ENCODE measurements at places on chromosomes 7 and 10.

GRCh38 chr10:2529945-2530344 is 537.4 kb upstream of the PFKP start:
- DNase-seq, result no peak

DNA sequence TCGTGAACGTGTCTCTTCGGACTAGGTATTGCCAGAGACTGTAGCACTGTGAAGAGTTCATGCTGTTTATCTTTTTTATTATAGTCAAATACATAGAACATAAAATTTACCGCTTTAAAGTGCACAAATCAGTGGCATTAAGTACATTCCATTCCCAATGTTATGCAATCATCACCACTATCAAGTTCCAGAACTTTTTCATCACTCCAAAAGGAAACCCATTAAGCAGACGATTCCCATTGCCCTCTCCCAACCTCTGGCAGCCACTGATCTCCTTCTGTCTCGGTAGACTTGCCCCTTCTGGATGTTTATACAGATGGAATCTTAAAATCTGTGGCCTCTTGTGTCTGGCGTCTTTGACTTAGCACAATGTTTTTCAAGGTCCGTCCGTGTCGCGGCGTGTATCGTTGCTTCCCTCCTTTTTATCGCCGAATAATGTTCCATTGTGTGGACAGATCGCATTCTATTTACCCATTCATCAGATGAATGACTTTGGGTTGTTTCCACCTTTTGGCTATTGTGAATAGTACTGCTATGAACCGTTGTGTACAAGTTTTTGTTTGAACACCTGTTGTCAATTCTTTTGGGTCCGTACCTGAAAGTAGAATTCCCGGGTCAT is 2.7 kb downstream of the PROSER2 start:
- no peak for DNase-seq

DNA sequence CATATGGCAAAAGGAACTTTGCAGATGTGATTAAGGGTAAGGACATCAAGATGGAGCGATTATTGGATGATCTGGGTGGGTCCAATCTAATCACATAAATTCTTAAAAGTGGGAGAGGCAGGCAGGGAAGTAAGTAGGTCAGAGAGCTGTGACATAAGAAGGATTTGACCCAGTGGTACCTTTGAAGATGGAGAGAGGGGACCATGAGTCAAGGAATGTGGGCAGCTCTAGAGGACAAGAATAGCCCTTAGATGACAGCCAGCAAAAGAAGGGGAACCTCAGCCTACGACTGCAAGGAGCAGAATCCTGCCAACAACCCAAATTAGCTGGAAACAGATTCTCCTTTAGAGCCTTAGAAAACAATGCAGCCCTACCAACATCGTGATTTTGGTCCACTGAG is 34.5 kb downstream of the LAMB1 start:
- no peak for DNase-seq

- DNase-seq, result no peak
Observed at GRCh38 chr7:36667007-36667745, 57.1 kb downstream of the AOAH start.

GRCh38 chr10:123619067-123619855 is 46.9 kb upstream of the GPR26 start:
- no peak for DNase-seq

- DNase-seq, result no peak
Observed at GRCh38 chr10:11525503-11525902, 85.9 kb downstream of the USP6NL start.

DNA sequence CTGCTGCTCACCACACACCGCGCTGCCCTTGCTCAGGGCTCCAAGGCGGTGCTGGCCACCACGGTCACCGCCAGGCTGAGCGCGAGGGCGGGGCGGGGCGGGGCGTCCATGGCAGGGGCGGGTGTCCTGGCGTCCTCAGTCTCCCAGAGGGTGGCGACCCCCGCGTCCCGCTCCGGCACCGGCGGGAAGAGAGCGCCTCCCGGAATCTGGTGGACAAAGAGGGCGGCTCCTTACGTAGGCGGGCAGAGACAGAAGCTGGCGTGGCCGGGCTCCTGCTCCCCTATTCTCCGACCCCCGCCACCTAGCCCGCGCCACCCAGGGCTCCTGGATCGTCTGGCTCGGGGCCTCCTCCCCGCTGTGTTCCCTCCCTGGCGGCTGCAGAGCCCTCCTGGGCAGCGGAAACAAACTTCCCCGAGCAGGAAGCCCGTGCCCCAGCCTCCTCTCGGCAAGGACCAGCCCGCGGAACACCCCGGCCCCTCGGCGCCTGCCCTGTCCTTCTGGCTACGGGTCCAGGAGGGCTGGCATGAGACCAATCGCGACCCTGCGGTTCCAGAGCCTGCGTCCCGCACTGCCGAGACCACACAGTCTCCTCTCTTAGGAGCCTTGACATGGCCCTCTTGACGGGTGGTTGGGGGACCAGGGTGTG is 133.8 kb upstream of the ZNF92 start:
- no peak for DNase-seq

DNA sequence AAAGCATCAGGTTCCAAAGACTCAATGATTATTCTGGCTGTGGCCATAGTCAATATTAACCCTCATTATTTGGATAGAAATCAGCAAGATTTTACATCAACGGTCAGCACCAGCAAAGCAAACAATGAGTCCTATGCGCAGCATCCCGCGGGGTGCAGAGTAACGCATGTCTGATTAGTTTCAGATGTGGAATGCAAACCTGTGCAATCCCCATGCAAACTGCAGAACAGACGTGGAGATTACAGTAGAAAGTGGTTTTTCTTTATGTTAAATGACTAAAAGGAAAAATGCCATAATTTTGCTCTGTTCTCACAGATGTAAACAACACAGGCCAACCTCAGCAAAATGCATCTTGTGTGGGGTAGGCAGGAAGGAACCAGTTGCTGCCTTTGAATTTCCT is 258.1 kb upstream of the GRB10 start:
- DNase-seq, result no peak

- no peak for DNase-seq
Observed at GRCh38 chr10:1063232-1063865, 7.2 kb downstream of the WDR37 start.

GRCh38 chr7:40156988-40157387 is 22.2 kb downstream of the SUGCT start:
- DNase-seq, result no peak

DNA sequence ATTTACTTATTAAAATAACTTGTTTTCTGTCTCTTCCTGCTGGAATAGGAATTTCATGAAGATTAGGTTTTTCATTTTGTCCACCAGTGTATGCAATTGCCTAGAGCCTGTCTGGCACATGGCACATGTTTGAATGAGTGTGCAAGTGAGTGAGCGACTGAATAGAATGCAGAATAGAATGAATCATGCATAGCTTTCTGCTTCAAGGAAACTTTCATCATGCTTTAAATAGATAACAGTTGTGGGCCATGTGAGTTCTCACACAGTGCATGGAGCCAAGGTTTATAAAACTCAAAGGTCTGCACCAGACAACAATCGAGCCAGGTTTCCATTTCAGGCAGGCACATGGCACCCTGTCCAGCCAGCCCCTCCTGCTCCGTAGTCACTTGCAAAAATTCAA is 74.2 kb upstream of the HECW1 start:
- DNase-seq, result no peak

GRCh38 chr10:49222170-49222569 is 34.0 kb upstream of the TMEM273 start:
- DNase-seq, result no peak

DNA sequence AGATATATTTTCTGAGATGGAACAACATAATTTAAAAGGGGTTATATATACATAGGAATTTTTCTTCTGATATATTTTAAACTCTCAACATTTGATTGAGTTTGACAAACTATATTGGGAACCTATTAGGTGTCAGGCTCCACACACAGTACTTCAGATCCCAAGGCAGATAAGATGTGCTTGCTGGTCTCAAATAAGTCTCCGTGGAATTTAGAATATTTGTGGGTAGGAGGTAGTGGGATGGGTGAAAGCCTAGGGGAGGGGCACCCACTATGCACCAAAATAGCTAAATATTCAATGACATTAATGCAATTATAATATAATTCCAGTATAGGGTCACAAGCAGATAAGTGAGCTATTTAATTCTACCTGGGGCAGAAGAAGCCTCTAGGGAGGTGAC is 81.5 kb downstream of the ARL4A start:
- no peak for DNase-seq

DNA sequence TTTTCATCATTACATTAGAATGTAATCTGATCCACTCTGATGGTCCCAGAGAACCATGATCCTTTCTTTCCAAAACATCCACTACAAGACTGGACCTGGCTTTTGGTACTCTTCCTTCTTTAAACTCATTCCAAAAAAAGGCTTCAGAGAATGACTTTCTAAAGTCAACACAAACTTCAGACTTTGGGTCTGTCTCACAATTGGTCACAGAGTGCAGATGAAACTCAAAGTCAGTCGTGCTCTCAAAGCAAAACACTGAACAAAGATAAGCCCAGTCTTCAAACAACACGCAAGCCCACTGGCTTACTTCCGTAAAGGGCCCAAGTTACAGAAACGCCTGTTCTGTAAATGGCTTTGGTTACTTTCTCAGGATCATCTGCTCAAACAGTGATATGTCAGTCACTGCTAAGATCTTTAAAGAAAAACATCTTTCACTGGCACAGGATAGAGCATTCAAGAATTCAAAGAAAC is 250.9 kb upstream of the MKLN1 start:
- no peak for DNase-seq

DNA sequence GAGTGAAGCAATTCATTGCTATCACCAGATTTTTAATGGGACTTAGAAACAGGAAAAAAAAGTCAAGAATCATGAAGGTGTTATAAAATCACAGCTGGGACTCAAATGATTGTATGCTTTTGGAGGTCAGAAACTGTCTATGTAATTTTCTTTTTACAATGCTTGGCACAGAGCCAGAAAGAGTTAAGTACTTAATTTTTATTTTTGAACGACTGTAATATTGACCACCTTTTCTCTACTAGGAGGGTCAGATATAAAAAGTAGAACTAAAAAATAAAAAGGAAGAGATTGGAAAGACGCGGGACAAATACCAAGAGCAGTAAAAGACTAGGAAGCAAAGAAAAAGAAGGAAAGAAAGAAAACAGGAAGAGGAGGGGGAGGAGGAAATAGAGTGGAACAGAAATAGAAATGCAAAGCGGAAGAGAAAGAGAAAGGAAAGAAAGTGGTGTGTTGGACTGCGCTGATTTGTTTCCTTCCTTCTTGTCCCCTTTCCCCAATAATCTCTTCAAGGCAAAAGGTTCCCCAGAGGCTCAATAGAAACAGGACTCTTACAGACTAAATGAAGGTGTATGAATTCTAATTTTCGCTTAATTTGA is 23.2 kb upstream of the C1GALT1 start:
- no peak for DNase-seq

All from stimulated activated CD4-positive, alpha-beta T cell treated with anti-CD3 and anti-CD28 coated beads, TNF-alpha, amount 100 ng/mL, for 4 hours (primary cell).